WTC11 (cell line): ENCODE measurements at places on chromosomes 2 and 18. TPM values are rescaled to one million over a fixed set of nuclear protein-coding genes. Genes with fewer than 3 reads are reported as not detected.

DNA sequence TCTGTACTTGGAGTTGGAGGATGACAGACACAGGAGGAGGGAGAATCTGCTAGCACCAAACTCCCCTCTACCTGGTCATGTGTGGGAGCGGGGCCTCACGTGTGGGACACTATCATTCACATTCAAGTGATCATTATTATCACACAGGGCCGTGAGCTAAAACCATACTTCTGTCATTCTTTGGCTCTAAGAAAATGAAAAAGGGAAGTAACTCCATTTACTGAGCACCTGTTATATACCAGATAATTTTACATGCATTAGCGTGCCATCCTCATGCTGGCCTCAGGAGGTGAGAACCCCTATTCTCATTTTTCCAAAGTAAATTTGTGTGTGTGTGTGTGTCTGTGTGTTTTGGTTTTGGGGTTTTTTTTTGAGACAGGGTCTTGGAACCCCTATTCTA is 150.1 kb downstream of the GLI2 start:
- H3K36me3 ChIP-seq: no peaks in the 10 kb centered on the region; the same call in 1 of the 2 replicates
- no peak overlapping the region for H3K27ac ChIP-seq
- no peak overlapping the region for H3K4me3 ChIP-seq
- H3K4me1 ChIP-seq: peaks cover 46% of the 10 kb centered on the region
- DNase-seq: no peak

CNTNAP5 gene
- 0.22 to 0.57 TPM (median 0.34 TPM) in 3 replicates for total RNA-seq

DNA sequence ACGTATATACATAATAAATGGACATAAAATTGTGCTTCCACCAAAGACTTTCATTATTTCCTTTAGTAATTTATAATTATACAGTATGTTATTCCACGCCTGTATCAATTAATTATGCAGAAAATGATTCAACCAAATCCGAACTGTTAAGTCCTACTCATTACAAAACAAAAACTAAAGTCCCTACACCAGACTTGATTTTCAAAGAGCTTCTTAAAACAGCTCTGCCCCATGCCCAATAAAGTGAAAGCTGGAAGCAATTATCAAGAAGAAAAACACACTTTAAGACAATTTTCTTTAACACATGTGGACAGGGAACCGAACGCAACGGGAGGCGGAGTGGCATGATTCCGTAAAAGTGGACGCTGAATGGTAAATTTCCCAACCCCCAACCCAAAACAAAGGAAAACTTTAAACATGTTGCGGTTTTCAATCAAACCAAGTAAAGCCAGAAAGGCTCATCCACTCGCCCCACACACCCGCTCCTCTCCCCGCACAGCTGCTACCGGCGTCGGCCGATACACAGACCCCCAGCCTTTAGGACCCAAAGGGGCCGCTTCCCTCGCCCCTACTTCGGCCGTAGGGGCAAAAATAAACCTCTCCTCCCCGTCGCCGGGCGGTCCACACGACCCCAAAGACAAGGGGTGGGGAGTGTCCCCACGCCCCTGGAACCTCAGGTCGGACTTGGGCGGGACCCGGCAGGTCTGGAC is 705 bp downstream of the YES1 start:
- DNase-seq: no peak
- H3K4me3 ChIP-seq: peak overlapping the region; percentile 93
- H3K36me3 ChIP-seq: no peaks in the 10 kb centered on the region
- peak overlapping the region; percentile 91 for H3K27ac ChIP-seq

- no peaks in the 10 kb centered on the region for H3K4me1 ChIP-seq
- H3K27ac ChIP-seq: no peak overlapping the region
- no peaks in the 10 kb centered on the region for H3K27me3 ChIP-seq
- peak; percentile 31 for DNase-seq
- no peaks in the 10 kb centered on the region for H3K36me3 ChIP-seq
Measured at GRCh38 chr2:40658941-40659340, 207.1 kb upstream of the SLC8A1 start.

DNA sequence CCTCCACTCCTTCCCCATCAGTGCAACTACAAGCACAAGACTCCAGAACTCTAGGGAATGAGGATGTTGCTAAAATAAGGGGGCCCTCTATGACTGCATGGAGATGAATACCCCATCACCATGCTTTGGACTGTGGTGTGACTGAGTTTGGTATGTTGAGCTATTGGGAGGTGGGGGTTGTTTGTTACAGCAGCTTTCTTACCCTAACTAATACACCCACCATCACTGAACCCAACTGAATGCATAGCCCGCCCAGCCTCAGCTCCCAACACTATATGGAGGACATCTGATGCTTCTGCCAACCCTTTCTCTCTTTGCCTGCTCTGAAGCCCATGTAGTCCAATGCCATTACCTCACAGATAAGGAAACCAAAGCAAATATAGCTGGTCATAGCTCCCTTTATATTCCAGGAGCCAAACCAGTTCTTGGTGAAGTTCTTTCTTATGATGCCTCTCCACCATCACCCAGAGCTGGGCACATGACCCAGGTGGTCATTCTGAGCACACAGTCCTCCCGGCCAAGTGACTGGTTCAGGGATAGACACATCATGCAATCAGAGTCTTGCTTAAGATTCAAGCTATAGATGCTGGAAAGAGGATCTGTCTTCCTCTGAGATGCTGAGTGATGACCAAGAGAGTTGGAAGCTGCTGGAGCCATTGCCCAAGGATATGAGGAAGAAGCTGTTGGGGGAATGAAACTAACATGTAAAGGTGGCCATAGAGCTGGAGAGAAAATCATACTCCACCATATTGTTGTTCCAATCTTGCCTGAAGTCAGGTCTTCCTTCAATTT is 155.6 kb upstream of the HAAO start:
- no peaks in the 10 kb centered on the region for H3K27me3 ChIP-seq
- H3K27ac ChIP-seq: no peak overlapping the region
- H3K36me3 ChIP-seq: no peaks in the 10 kb centered on the region
- no peak for DNase-seq
